ENCODE measurements at places on chromosomes 5 and 9.

DNA sequence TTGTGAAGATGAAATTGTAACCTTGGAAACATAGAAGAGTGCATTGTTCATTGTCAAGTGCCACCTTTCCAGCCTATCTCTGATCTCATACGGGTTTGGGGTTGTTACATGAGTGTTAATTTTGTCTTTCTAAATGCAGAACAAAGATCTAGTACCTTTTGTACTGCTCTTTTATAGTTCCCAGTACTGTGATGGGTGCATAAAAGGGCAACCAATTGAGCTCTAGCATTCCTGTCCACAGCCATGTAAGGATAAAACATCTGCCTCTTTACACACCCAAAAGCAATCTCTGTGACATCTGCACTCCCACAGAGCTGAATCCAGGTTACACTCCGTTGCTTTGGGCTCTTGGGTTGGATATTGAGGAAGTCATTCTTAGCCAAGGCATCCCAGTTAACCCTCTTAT lies 255.2 kb downstream of the SGCD start:
- DNase-seq = no peak

DNA sequence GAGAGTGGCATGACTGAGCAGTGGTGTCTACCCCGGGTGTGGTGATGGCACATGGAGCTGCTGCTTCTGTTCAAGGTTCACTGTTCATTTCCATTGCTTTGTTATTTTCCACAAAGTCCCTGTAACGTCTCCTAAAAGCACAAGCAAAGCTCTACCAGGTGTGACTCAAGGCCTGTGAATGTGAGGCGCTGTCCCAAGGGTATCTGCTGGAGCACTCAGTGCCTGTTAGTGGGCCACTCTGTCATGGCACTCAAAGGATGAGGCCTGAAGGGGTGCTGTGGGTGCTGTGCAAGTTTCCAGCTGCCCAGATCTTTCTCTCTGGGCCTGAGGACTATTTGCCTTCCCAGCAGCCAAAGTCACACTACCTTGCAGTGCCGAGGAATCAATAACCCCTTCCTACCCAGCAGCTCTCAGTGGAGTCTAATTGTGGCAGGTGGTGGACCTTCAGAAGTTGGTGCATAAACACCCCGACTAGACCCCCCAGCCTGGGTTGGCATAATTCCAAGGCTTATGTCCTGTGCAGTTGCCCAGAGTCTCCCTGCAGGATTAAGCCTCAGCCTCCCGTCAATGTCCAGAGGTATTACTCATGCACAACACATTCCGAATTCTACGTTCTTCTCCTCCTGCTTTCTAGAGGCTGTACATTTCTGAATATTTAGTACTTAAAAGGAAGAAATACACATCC lies 17.4 kb upstream of the PTCH1 start:
- DNase-seq = no peak

- DNase-seq = no peak
These were observed 167.0 kb downstream of the CAAP1 start for GRCh38 chr9:26725573-26725972.

GRCh38 chr9:136393531-136393930 lies 6.4 kb downstream of the SNAPC4 start:
- DNase-seq = no peak

GRCh38 chr5:111902436-111902835 lies 145.4 kb upstream of the NREP start:
- no peak for DNase-seq

DNA sequence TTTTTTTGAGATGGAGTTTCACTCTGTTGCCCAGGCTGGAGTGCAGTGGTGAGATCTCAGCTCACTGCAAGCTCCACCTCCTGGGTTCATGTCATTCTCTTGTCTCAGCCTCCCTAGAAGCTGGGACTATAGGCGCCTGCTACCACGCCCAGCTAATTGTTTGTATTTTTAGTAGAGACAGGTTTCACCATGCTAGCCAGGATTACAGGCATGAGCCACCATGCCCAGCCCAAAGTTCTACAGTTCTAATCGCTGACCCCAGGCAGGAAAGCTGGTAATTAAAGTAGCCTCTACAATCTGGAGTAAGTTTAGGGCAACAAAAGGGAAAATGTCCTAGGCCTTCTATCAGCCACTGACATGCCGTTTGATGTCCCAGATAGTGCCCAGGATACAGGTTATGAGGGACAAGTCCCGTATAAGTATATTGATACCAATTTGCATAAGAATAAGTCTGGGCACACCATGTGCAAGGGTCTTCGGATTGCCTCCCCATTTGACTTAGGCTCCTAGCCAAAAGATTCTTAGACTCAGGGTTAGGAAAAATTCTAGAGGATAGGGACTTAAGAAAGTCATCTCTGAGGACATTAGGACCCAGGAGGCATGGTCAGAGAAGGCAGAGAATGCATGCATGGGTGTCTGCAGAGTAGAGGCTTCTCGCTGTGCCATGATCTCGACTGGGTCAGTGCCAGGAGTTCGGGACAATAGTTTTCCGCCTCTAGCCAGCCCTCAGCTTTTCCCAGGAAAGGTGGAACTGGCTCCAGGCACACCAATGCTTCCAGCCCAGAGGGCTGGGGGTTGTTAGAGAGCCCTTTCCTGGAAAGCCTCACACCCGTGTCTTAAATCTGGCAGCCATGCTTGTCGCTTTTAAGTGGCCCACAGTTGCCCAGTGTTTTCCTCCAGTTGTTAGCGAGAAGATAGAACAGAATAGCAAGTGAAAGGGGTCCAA lies 1111.1 kb downstream of the TAF11L14 start:
- no peak for DNase-seq

- DNase-seq = no peak
These were observed 60.5 kb downstream of the PTCD2 start for GRCh38 chr5:72380492-72381274.

DNA sequence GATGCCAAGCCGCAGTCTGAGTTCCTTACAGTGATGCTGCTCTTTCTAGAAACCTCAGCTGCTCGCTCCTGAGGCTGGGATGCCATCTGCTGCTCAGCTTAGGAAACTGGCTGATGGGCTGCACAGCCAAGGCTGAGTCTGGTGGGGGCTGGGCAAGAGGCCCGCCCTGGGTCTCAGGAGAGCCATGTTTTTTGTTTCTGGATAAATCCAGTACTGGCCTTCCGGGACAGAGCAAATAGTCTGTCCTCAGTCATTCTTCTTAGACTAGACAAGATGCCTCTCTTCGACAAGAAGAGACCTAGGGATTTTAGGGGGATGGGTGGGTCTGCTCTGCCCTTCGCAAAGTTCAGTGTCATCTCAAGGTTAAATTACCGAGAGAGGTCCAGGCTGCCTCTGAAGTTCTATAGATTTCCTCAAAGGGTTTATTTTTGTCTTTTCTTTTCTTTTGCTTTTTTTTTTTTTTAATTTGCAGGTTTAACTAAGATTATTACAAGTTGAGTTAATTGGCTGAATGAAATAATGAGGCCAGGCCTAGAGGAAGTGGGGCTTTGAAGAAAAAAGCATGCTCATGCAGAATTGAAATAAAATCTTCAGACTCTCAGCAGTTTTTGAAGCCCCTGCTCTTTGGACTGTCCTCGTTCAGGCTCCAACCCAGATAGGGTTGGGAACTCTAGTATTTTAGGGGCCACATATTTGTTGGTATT lies 30.6 kb upstream of the MATR3 start:
- DNase-seq = peak; percentile 94

- peak; percentile 90 for DNase-seq
These were observed 128.3 kb downstream of the EFNA5 start for GRCh38 chr5:107542428-107542827.

GRCh38 chr9:127589955-127590370 lies 22.1 kb upstream of the STXBP1 start:
- DNase-seq = peak; percentile 32

GRCh38 chr5:43255704-43256103 lies 57.5 kb downstream of the HMGCS1 start:
- DNase-seq = no peak

- no peak for DNase-seq
These were observed 879.8 kb upstream of the DMAC1 start for GRCh38 chr9:8679371-8679822.

DNA sequence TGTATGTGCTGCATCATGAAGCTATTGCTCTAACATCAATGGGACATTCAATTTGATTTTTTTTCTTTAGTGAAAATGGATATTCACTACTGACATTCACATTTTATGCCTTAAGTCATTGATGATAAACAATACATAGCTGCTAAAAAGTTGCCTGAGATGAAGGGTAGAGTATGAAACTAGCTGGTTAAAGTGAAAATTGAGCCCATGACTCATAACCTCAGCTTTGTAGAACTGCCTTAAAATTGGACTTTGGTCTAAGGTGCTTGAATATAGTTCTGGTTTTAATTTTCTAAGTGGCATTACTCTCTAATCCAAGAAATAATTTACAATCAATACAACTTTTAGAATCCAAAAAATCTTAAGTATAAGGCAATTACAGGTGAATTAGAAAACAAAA lies 740.4 kb upstream of the RIOK2 start:
- DNase-seq = no peak

GRCh38 chr5:61619289-61619688 lies 287.2 kb downstream of the ZSWIM6 start:
- DNase-seq = no peak
